RCC 7860 (cell line): ENCODE measurements at places on chromosomes 1 and 21.

GRCh38 chr1:41649396-41650027, 165.0 kb upstream of the EDN2 start:
- DNase-seq: no peak

DNA sequence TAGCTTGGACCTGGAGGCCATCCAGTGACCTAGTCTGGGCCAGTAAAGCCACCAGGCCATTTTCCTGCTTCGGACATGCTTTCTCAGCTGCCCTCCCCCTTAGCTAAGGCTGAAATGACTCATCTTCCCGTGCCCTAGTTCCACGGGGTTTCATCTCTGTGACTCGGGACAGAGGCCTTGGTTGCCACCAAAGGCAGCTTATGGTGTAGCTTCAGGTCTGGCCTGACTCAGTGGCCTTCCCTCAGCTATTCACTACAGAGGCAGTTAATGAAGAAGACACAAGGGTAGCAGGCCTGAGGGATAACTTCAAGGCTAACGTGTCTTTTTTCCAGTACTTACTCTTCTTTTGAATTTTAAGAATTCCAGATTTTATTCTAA, 82.4 kb downstream of the PBX1 start:
- DNase-seq: no peak

GRCh38 chr1:163789911-163790310, 468.2 kb downstream of the NUF2 start:
- no peak for DNase-seq

DNA sequence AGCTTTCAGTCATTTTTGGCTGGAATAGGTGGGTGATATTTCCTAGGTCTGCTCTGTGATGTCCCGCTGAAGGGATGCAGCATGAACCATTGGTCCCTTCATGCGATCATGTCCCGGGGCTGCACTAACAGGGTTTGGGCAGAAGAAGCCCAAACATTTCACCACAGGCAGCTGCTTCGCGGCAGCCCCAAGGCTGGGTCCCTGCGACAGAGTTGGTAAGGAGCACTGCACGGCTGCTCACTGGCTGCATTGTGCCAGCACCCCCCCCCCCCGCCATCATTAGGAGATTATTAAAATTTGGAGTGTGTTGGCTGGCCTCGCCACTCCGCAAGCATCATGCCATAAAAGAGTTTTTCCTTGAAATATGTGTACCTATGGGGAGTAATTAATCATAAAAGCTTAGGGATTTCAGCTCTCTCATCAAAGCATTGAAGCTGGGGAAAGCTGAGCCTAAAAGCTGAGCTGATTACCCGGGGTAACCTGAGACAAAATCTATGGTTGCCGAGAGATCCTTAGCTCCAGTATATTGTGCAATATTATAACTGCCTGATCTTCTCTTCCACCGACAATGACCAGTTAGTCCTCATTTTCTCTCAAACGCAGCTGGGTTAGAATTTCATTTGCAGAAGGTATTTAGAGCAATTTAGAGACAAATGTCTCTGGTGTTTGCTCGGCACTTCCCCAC, 62.5 kb downstream of the PEX14 start:
- DNase-seq: no peak

DNA sequence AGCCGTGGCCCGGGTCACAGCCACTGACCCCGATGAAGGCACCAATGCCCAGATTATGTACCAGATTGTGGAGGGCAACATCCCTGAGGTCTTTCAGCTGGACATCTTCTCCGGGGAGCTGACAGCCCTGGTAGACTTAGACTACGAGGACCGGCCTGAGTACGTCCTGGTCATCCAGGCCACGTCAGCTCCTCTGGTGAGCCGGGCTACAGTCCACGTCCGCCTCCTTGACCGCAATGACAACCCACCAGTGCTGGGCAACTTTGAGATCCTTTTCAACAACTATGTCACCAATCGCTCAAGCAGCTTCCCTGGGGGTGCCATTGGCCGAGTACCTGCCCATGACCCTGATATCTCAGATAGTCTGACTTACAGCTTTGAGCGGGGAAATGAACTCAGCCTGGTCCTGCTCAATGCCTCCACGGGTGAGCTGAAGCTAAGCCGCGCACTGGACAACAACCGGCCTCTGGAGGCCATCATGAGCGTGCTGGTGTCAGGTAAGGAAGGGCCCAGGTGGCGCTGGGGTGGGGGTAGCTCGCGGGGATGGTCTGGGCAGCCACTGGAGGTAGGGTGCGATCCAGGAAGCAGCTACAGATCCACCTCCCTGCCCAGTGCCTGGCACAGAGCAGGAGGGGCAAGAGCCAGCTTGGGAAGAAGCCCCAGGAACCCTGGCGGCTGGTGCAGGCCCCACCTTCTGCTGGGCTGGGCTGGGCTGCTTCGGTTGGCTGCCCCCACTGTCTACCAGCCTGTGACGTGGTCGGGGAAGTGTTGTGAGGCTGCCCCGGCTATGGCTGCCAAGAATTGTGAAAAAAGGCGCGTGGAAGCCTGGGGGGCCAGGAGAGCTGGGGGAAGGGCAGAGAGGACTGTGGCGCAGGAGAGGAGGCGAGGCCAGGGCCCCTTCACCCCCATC, 3.8 kb downstream of the CELSR2 start:
- DNase-seq: peak; percentile 69
